ENCODE measurements at places on chromosomes 7 and 10.
A peak's percentile ranks its signal among the peaks of the same experiment; 100 is the strongest.

- peak; percentile 36 for DNase-seq
Measured at GRCh38 chr7:127667017-127667670, 15.2 kb downstream of the SND1 start.

- DNase-seq: no peak
Measured at GRCh38 chr10:33819206-33819605, 484.7 kb upstream of the NRP1 start.

- DNase-seq: no peak
Measured at GRCh38 chr10:18527687-18528086, 123.7 kb downstream of the NSUN6 start.

- DNase-seq: no peak
Measured at GRCh38 chr7:98921608-98922372, 43.5 kb downstream of the TRRAP start.
